Esophagus muscularis mucosa (tissue), 4 donors: ENCODE measurements at places on chromosomes 12 and 14.
A peak's percentile ranks its signal among the peaks of the same experiment; 100 is the strongest.

GRCh38 chr14:74934476-74935359 lies 11.7 kb upstream of the RPS6KL1 start:
- DNase-seq = no peak

DNA sequence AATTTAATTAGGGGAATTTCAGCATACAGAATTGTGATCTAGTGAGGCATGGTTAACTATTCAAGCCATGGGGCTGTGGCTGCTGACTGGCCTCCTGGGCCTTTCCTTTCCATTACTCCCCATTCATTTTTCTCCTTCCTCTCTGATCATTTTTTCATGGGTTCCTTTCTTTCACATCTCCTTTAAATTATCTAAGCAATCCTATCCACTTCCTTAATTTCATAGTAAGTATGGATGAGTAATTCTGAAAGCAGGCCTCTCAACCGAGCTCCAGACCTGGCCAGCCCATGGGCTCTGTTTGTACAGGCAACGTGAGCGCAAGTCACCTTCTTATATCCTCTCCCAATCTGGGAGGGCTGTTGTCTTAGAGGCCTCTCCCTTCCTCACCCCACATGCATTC lies 13.4 kb downstream of the CKAP4 start:
- DNase-seq = no peak

GRCh38 chr12:66879409-66879808 lies 200.5 kb upstream of the GRIP1 start:
- DNase-seq = no peak

- DNase-seq = no peak
These were observed 131.3 kb upstream of the CPSF6 start for GRCh38 chr12:69108037-69108436.

DNA sequence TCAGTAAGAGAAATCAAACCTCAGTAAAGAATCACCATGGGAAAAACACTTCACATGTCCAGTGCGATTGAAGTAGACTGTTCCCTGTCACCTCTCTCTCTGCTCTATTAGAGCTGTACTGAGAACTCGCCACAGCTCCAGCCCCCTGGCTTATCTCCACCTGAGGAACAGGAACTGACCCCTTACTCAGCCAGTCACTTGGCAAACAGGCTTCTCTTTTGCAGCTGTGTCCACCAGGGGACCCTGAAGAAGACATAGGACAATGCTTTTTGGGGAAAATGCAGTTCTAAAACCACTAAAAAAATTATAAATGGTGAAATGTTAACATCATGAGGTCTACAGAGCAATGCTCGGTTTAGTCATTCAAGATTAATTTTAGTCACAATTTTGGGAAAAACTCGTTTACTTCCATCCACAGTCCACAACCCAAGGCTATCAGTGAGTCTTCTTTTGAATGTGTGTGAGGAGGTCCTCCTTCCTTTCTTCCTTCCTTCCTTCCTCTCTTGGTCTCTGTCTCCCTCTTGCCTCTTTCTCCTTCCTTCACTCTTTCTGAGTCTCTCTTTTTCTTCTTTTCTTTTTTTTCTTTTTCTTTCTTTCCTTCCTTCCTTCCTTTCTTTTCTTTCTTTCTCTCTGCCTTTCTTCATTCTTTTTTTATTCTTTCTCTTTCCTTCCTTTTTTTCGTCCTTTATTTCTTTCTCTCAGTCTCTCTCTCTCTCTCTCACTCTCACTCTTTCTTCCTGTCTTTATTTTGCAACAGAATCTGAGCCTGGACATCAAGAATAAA lies 1189.5 kb upstream of the TMEM132C start:
- DNase-seq = no peak

- DNase-seq = no peak
These were observed 78.4 kb downstream of the PTPRR start for GRCh38 chr12:70842136-70842535.

DNA sequence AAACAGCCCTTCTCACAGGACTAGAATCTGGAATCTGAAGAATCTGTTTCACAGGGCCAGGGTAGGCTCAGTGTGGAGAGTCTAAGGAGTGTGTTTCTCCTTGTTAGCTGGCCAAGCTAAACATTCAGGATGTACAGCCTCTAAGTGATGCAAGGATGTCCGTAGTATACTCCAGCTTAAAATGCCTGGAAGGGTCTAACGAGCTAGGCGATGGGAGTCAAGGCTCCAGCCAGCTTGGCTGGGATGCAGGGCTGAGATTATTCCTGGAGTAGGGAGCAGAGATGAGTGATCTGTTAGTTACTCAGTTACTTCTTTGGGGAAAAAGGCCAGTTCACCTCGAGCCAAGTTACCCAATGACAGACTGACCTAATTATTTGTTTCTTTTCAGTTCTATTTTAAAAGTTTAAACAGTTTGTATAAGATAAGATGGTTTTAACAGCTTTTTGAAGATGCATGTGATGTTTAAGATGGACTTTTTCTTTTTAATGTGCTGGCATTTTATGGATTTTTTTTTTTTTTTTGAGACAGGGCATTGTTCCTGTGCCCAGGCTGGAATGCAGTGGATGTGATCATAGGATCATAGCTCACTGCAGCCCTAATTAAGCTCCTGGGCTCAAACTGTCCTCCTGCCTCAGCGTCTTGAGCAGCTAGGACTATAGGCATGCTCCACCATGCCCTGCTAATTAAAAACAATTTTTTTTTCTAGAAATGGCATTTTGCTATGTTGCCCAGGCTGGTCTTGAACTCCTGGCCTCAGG lies 41.1 kb downstream of the SYNE2 start:
- DNase-seq = no peak

DNA sequence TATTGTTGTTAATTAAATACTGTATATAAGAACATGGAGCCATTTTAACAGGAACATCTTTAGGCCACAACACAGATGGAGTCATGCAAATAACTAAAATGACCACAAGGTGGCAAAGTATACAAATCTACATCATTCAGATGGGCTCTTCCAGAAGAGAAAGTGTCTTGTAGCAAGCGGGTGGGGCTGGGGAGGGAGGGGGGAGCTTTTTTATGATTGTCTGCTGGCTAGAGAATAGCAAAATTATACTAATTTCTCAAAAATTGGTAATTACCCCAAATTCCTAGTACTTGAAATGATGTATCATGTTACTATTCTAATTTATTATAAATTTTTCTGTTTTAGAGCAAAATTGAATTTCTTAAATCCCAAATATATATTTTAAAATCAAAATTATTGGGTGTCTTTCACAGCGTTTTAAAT lies 378.7 kb downstream of the PRKD1 start:
- no peak for DNase-seq

DNA sequence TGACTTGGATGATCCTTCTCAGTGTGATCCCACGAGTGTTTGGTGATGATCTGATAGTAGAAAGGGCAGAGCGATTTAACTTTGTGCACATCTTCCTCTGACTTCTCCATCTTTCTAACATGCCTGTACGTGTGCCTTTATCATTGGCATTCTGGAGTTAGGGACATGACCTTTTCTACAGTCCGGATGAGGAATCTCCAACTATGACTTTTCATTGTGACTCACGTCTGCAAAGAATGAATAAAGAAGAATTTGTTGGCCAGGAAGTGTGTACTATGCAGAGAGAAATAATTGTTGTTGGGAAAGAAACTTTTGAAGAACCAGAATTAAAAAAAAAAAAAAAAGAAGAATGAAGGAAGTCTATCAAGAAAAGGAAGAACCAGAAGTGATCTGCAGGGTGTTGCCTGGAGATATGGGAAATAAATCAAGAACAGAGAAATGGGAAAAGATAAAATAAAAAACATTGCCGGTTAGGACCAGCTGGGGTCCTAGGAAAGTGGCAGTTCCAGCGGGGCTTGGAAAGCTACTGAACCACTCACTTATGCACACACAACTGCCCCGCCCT lies 25.3 kb downstream of the PPFIBP1 start:
- no peak for DNase-seq

DNA sequence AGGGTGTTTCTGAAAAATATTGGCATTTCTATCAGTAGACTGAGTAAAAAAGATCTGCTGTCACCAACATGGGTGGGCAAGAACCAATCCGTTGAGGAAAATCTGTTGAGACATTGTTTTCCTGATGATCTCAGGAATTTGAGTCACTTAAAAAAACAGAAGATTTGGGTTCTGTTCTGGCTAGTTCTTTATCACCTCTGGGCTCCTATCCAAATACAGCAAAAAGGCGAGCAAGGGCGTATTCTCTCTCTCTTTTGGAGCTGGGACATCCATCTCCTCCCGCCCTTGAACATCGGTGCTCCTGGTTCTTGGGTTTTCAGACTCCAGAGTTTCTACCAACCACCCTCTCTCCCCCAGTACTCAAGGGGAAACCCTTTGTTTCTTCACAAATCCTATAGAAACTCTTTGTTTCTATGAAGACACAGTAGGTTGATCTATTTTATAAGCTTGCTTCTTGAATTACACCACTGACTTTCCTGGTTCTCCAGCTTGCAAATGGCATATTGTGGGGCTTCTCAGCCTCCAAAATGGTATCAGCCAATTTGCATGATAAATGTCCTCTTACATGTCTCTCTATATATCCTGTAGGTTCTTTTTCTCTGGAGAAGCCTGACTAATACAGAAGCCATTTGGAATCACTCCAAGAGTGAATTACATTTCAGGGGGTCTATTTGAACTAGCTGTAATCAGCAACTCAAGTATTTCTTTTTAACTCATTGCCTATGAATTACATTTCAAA lies 263.9 kb upstream of the TMTC1 start:
- DNase-seq = no peak

DNA sequence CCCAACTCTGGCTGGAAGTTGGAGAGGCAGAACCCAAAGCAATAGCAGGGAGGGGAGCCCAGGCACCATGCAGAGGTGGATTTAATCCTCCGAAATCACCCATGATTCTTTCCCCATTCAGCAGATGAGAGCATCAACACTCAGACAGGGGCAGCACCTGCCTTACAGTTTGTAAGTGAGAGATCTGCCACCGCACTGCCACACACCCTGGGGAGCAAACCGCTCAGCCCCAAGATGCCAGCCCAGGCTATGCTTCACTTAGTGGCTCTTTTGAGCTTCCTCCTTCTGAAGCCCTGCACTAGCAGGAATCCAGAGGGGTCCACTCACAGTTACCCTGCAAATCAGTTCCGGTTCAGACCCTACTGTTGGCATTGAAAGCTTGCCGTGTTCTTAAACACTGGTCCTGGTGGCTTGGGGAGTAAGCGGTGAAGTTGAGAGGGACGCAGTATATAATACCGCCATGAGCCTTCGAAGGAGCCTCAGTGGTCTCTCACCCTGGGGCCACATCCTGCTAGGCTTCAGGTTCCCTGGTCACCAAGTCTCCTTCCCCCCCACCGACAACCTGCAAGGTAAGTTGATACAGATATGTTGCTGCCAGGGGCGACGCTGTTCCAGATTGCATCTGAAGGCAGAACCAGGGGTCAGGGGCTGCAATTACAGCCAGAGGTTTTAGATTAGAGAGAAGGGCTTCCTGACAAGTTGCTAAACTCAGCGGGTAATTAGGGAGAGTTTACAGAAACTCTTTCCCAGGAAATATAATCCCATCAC lies 72.0 kb upstream of the CCND2 start:
- peak; percentile 86 for DNase-seq

DNA sequence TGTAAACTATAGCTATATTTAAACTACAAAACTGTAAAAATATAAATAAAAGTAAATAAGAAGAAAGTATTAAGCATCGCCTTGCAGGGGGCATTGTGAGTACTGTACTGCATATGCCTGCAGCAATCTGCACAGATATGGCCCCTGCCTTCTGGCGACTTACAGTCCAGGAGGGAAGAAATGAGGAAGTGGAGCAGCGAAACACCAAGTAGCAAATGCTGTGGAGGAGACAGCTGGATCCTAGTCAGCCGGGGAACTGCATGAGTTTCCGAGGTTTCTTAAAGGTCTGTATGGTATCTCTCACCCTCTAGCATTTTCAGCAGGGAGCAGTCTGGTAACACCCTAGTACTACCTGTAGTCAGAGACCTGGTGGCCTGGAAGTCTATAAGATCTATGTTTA lies 256.9 kb downstream of the CACNA1C start:
- DNase-seq = no peak

DNA sequence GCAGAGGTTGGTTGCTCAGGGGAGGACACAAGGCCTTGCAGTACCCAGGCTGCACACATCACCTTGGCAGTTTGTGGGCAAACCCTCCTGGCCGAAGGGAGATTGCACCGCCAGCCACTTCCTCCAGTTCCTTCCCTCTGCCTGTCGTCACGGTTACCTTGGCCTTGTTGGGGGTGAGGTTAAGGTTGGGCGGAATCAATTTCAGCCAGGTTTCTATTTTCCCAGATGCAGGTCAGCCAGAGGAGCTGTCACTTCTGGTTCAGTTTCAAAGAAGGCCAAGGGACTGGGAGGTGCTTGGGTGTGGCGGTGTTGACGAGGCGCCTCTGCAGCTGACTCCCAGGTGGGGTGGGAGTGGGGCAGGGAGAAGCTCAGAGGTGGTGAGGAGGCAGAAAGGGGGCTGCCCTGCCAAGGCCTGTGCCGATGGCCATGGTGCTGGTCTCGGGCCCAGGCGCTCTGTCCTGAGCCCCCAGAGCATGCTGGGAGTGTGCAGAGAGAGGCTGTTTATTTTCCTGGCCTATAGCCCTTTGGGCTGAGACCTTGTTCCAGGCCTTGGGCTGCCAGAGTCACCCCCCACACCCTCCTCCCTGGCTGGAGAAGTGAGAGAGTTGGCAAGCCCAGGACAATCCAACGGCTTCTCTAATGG lies 31.4 kb downstream of the JDP2 start:
- no peak for DNase-seq

- DNase-seq = no peak
These were observed 98.2 kb downstream of the ZFP36L1 start for GRCh38 chr14:68694516-68695235.

DNA sequence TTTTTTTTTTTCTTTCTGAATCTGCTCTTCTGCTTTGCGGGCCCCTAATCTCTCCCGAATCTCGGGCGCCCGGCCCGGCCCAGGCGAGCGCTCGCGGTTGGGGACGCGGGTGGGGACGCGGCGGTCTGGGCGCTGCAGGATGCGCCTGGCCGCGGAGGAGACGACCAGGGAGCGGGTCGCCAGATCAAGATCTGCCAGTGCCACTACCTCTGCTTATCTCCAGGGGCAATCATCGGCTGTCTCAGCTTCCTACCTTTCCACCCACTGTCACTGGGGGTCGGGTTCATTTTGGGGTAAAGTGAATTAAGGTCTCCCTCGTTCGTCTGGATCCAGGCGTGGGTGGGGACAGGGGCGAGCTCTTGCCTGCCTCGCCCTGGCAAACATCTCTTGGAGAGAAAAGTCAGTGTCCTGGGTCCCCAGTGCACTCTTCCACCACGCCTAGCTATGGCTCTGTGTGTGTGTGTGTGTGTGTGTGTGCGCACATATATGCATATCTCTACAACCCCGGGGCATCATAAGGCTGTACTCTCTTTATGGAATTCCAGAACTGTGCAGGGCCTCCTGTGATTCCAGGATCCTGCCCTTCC lies 422.3 kb downstream of the VRK1 start:
- DNase-seq = peak; percentile 72

DNA sequence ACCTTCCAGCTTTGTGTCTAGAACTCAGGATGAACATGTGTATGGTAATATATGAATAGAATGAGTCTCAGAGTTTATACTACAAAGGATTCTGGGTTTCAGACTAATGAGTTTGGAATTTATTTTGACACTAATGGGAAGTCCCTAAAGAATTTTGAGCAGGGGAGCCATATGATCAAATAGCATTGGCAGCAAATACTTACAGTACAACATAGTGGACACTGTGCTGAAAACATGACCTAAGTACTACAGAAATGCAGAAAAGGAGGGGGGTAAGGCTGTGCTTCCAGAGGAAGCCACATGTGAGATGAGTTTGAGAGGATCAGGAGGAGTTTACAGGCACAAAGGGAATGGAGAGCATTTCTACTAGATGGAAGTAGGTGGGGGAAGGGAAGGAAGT lies 225.8 kb downstream of the C12orf42 start:
- DNase-seq = no peak

GRCh38 chr12:117533687-117534086 lies 172.3 kb upstream of the NOS1 start:
- DNase-seq = no peak

- DNase-seq = no peak
These were observed 982 bp downstream of the BCL7A start for GRCh38 chr12:122022393-122023338.
